ENCODE measurements at places on chromosomes 7 and 10. TPM values are rescaled to one million over a fixed set of nuclear protein-coding genes. Genes with fewer than 3 reads are reported as not detected.

The SPDYE9 gene
- total RNA-seq, result not detected

The IL15RA gene
- 18.5 TPM for total RNA-seq

The FBXO24 gene
- total RNA-seq, result 0.49 TPM

The CYP2C9 gene
- total RNA-seq, result 0.29 TPM

The WNT2 gene
- not detected for total RNA-seq

The MXI1 gene
- 9.0 TPM for total RNA-seq

The NPTX2 gene
- 4.8 TPM for total RNA-seq

Data from RPMI7951 (cell line).